ENCODE measurements at places on chromosomes 6 and 20. TPM values are rescaled to one million over a fixed set of nuclear protein-coding genes. Genes with fewer than 3 reads are reported as not detected.

GRCh38 chr6:101294676-101295075 is 98.8 kb upstream of the GRIK2 start:
- no peaks in the 10 kb centered on the region for H3K4me1 ChIP-seq
- no peaks in the 10 kb centered on the region for H3K27me3 ChIP-seq
- DNase-seq: no peak
- H3K27ac ChIP-seq: no peak overlapping the region
- no peak overlapping the region for H3K4me3 ChIP-seq

GRCh38 chr6:111775145-111775922 is 97.9 kb downstream of the FYN start:
- H3K36me3 ChIP-seq: peaks cover 3% of the 10 kb centered on the region
- DNase-seq: no peak
- H3K4me3 ChIP-seq: no peak overlapping the region
- no peaks in the 10 kb centered on the region for H3K27me3 ChIP-seq
- no peaks in the 10 kb centered on the region for H3K4me1 ChIP-seq

DNA sequence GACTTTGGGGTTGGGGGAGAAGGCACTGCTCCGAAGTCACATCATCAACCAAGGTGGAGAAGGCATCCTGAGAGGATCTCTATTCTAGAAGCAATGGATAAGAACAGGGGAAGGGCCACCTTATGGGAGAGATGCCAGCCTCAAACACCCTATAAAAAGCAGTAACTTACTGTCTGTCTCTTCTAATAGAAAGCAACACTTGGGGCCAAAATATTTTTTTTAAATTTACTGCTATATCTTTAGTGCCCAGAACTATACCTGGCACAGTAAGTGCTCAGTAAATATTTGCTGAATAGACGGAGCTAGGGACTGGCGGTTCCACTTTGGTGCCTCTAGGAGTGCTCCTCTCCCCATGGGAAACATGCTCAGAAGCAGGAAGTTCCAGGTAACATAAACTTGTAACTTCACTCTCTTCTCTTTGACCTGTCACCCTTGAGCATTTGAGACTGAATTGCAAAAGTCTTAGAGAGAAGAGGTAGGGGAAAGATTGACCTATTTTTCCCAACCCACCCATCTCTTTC is 807 bp upstream of the OTOR start:
- H3K27ac ChIP-seq: no peak overlapping the region
- 0 out of 2 replicates have a peak, but pooled peaks cover 2% of the 10 kb centered on the region for H3K36me3 ChIP-seq
- H3K27me3 ChIP-seq: peaks cover 5% of the 10 kb centered on the region
- H3K4me1 ChIP-seq: no peaks in the 10 kb centered on the region
- H3K4me3 ChIP-seq: no peak overlapping the region

DNA sequence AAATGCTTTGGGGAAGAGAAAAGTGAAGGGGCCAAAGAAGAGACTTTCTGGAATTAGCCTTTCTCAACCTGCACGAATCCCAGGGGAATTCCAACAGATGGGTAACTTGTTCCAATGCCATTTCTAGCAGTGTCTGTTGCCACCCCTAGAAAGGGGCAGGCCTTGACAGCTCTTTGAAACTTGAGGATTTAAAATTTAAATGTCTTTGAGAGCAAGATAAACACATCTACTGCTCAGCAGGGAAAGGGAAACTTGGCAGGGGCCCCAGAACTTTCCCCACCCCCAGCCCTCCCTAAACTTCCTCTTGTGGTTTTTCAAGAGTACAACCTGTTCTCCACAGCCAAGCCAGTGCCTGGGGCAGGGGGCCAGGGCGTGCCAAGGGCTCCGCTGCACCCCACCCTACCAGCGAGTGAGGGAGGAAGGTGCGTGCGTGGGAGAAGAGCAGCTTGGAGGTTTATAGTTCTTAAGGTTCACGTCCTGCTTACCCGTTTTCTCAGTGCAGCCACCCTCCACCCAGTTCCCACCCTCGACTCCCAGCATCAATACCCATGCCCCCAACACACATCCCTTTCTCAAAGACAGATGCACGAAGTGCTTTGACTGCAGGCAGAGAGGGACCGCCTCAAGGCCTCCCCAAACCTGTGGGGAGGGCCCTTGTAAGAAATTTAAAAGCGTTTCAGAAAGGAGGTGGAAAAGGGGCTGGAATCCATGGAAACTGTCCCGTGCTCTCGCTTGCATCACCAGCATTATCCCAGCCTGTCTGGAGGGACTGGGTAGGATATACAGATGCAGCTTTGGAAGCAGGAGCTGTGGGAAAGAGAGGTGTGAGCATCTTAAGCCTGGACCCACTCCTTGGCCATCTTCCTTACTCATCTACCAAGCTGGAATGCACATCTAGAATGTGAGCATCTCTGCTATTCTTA is 4.5 kb upstream of the TAF8 start:
- DNase-seq: peak; percentile 73
- no peak overlapping the region for H3K4me3 ChIP-seq
- H3K4me1 ChIP-seq: peaks cover 21% of the 10 kb centered on the region
- no peaks in the 10 kb centered on the region for H3K36me3 ChIP-seq
- peak overlapping the region; percentile 21 for H3K27ac ChIP-seq

DNA sequence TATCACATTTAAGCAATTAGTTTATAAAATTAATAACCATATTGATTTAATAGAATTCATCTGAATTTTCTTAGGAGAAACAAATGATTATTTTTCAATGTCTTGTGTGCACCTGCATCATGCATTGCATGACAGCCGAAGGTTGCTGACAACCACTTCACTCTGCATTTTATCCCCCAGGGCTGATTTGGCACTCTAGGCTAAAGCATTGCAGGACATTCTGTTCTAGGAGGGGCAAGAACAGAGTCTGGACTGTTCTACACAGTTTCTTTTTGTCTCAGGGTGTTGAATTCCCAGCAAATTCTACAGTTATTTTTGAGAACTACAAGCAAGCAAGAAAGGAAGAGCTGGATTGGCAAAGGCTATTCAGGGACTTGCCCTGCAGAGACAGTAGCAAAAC is 570.4 kb upstream of the EYS start:
- H3K27ac ChIP-seq: no peak overlapping the region
- DNase-seq: no peak
- H3K27me3 ChIP-seq: no peaks in the 10 kb centered on the region
- H3K4me1 ChIP-seq: no peaks in the 10 kb centered on the region
- no peak overlapping the region for H3K4me3 ChIP-seq
- H3K36me3 ChIP-seq: no peaks in the 10 kb centered on the region

DNA sequence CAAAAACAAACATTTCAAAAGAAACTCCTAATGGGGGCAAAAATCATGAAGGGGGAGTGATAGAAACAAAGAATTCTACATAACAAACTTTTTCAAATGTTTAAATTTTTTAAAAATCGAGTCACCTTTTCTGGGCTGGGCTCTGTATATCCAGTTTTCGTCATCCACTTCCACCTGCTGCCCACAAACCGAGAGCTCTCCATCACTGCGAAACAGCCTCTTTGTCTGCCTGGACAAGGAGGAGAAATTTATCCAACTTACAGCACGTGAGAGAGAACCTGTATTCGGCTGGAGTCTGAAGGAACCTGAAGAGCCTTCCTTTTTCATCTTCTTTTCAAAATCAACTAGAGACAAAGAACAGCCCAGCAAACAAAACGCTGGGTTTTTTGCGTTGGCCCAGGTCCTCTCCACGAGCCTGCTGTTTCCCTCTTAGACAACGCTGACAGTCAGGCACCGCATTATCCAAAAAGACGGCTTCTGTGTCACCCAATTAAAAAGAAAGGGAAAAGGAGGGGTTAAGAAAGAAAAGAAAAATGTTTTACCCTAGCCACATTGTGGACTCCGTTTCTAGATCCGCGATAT is 72.4 kb upstream of the NHSL1 start:
- peaks cover 3% of the 10 kb centered on the region for H3K4me1 ChIP-seq
- H3K36me3 ChIP-seq: no peaks in the 10 kb centered on the region
- no peaks in the 10 kb centered on the region for H3K27me3 ChIP-seq
- peak overlapping the region; percentile 73 for H3K27ac ChIP-seq
- H3K4me3 ChIP-seq: peak overlapping the region; percentile 53
- DNase-seq: peak; percentile 12

- H3K27ac ChIP-seq: no peak overlapping the region
- no peak for DNase-seq
- peaks cover 2% of the 10 kb centered on the region for H3K4me1 ChIP-seq
- no peak overlapping the region for H3K4me3 ChIP-seq
Observed at GRCh38 chr20:58362970-58363369, 26.1 kb upstream of the VAPB start.

DNA sequence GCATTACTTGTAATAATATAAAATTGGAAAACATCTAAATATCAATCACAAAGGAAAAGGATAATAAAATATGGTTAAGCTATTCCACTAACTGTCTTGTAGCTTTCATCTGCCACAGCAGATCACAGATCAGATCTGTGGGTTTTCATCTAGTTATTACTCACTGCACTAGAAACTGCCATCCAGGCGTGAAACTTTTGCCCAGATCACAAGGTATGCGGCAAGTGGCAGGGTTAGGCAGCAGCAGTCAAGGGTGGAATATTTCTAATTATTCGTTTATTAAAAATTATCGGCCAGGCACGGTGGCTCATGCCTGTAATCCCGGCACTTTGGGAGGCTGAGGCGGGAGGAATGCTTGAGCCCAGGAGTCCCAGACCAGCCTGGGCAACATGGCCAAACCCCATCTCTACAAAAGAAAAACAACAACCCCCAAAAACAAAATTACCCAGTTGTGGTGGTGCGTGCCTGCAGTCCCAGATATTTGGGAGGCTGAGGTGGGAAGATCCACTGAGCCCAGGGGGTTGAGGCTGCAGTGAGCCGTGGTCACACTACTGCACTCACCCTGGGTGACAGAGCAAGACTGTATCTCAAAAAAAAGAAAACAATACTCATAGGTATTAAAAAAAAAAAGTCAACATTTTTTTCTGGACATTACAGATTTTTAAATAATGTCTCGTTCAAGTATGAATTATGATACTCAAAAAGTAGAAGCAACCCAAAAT is 32.1 kb downstream of the BEND3 start:
- H3K4me1 ChIP-seq: no peaks in the 10 kb centered on the region
- H3K27ac ChIP-seq: no peak overlapping the region
- no peak overlapping the region for H3K4me3 ChIP-seq
- DNase-seq: no peak
- no peaks in the 10 kb centered on the region for H3K36me3 ChIP-seq

DNA sequence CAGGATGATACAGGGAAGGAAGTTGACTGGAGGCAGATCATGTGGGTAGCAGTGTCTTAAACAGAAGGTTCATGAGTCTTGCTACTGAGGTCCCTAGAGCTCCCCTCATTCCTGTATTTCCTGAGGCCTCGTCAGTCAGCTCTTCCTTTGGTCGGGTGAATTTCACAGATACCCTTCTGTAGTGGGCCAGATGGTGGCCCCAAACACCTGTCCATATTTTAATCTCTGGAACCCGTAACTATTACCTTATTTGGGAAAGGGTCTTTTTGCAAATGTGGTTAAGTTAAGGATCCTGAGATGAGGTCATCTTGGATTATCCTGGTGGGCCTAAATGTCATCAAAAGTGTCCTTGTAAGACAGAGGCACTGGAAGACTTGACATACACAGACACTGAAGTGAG is 9.6 kb downstream of the KCNS1 start:
- DNase-seq: no peak
- H3K36me3 ChIP-seq: no peaks in the 10 kb centered on the region
- no peak overlapping the region for H3K4me3 ChIP-seq
- peaks cover 11% of the 10 kb centered on the region for H3K4me1 ChIP-seq
- no peaks in the 10 kb centered on the region for H3K27me3 ChIP-seq

DNA sequence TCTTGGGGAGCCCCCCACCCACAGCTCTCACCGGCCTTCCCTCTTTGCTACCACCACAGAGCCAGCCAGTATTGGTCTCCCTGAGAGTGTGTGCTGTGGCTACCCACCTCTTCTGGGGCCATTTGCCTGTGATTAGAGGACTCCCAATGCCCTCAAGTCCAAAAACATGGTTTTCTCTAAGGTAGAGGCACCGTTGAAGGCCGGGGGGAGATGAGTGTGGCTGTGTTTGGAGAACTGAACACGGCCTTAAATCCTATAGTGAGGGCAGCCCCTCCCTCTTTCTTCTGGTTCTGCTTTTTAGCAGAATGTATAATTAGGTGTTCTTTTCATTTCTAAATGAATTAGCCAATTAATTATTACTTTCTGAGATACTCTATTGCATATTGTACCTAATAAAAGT is 2.5 kb downstream of the CCR6 start:
- no peak for DNase-seq
- no peaks in the 10 kb centered on the region for H3K4me1 ChIP-seq
- no peaks in the 10 kb centered on the region for H3K36me3 ChIP-seq
- no peak overlapping the region for H3K27ac ChIP-seq

GRCh38 chr6:151095538-151096254 is 144.1 kb upstream of the AKAP12 start:
- peaks cover 3% of the 10 kb centered on the region for H3K4me1 ChIP-seq
- DNase-seq: no peak
- H3K27ac ChIP-seq: no peak overlapping the region
- peaks cover 53% of the 10 kb centered on the region for H3K36me3 ChIP-seq
- H3K4me3 ChIP-seq: no peak overlapping the region
- H3K27me3 ChIP-seq: no peaks in the 10 kb centered on the region

DNA sequence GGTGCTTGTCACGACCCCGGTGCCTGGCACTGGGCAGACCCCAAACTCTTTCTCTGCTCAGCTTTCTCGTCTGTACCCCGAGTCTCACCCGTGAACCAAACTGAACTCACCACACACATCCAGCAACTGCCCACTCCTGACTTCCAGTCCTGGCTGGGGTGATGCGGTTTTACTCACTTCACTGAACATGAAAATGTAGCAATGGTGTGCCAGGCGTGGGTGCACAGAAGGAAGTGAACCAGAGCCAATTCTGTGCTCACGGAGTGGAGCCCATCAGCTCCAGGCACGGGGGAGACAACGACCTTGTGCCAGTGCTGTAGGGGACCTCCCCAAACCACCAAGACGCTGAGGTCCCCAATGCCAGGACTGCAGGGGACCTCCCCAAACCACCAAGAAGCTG is 78.7 kb upstream of the AFDN start:
- no peak for DNase-seq
- no peaks in the 10 kb centered on the region for H3K36me3 ChIP-seq
- no peak overlapping the region for H3K4me3 ChIP-seq
- H3K27me3 ChIP-seq: no peaks in the 10 kb centered on the region
- H3K27ac ChIP-seq: no peak overlapping the region

GRCh38 chr6:137903933-137904821 is 37.1 kb downstream of the TNFAIP3 start:
- no peaks in the 10 kb centered on the region for H3K4me1 ChIP-seq
- DNase-seq: peak; percentile 52
- no peak overlapping the region for H3K4me3 ChIP-seq
- no peaks in the 10 kb centered on the region for H3K36me3 ChIP-seq
- no peak overlapping the region for H3K27ac ChIP-seq
- H3K27me3 ChIP-seq: no peaks in the 10 kb centered on the region

GRCh38 chr20:49395183-49395582 is 87.3 kb downstream of the KCNB1 start:
- no peak for DNase-seq
- peaks cover 39% of the 10 kb centered on the region for H3K27me3 ChIP-seq
- peaks cover under 1% of the 10 kb centered on the region for H3K4me1 ChIP-seq

Gene TUBB2B
- total RNA-seq: 13.3 TPM

Gene GJA10
- total RNA-seq: not detected

Gene MCHR2
- not detected for total RNA-seq

Gene PRND
- total RNA-seq: not detected

Gene KIF25
- total RNA-seq: not detected

Gene HELZ2
- 4.7 TPM for total RNA-seq

Measured in IMR-90 (cell line).